Vagina (tissue), 2 donors: ENCODE measurements at places on chromosomes 1 and 21.

DNA sequence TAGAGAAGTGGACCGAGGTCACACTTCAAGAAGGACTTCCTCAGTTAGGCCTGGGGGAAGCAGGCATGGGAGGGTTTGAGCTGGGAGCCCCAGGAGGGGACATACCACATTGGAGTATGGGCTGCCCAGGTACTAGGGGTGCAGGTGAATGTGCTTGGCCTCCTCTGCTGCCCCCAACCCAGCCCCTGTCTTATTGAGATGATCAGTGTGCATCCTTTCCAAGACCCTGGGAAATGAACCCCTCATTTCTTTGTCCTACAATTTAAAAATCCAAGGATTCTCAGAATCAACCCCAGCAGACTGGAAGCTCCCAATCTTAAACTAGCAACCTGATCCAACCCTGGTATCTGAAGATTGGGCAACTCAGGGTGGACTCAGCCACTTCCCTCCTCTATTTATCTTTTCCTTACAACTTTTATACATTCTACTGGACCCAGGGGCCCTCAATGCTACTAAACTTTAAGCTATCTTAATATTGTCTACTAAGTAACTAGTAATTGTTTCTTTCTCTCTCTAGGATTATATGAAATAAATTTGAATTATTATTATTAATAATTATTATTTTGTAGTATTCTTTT, 9.1 kb downstream of the MEX3A start:
- no peak for DNase-seq

- no peak for DNase-seq
These were observed 9.8 kb downstream of the SAMD11 start for GRCh38 chr1:933603-933940.

DNA sequence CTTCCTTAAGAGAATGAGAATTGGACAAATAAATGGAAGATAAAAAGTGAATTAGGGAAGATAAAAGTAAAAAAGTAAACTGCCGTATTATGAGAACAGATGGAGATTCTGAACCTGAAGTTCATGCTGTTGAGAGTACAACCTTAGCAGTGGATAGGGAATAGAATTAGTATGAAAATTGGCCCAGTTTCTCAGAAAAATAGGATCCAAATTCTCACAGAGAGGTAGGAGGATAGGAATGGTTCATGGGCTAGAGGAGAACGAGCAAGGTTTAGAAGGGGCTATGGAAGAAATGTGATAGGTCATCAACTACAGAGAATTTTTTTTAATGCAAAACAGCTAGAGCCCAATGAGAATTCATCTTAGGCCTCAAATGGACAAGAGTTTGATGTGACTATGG, 42.3 kb downstream of the COL24A1 start:
- DNase-seq, result no peak

DNA sequence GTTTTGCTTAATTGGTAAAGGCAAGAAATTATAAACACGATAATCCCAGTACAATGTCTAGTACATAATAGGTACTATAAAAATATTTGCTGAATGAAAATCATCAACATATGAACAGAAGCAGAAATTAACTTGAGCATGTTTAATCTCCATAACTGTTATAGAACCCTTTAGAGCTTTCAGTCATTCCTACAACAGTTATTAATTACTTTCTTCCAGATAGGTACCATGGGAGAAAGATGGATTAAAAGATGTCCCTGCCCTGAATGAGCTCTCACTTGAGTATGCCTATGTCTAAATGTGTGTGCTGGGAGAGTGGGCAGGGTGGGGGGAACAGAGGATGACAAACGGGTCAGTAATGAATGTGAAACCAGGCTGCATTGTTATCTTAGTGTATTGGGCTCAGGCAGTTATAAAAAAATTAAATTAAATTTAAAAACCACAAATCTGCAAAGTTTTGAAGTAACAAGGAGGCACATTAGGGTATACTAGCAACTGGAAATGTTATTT, 2.4 kb downstream of the EPS15 start:
- no peak for DNase-seq

GRCh38 chr1:214566158-214567104, 15.0 kb upstream of the PTPN14 start:
- no peak for DNase-seq

- no peak for DNase-seq
These were observed 242.4 kb upstream of the POU3F1 start for GRCh38 chr1:38289034-38289433.

DNA sequence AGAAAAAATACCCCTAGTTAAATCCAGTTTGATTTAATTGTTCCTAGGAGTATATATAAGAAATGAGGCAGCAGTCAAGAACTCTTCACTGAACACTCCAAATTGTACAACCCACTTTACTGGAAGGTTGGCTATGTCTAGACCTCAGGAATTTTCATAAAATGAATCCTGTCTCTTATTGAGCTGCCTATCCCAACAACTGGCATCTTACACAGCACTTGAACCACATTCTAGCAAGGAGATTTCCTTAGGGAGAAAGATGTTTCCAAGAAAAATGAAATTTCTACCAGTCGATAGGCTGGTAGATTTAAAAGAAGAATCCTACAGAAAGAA, 16.3 kb downstream of the RNF19B start:
- no peak for DNase-seq

DNA sequence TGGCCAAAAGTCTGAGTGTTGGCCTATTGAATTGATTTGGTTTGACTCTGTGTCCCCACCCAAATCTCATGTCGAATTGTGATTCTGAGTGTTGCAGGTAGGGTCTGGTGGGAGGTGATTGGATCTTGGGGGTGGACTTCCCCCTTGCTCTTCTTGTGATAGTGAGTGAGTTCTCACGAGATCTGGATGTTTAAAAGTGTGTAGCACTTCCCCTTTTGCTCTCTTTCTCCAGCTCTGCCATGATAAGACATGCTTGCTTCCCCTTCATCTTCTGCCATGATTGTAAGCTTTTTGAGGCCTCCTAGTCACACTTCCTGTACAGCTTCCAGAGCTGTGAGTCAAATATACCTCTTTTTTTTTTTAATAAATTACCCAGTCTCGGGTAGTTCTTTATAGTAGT, 297.1 kb upstream of the ZRANB2 start:
- no peak for DNase-seq

- DNase-seq, result no peak
These were observed 230.1 kb downstream of the BARHL2 start for GRCh38 chr1:90486996-90487395.

- DNase-seq, result no peak
These were observed 392.2 kb downstream of the VAV3 start for GRCh38 chr1:107572674-107573211.

GRCh38 chr1:226126824-226127569, 59.5 kb downstream of the ACBD3 start:
- no peak for DNase-seq

GRCh38 chr1:39324888-39325287, 120.4 kb downstream of the MACF1 start:
- no peak for DNase-seq

- DNase-seq, result no peak
These were observed 33.9 kb upstream of the TSNAX start for GRCh38 chr1:231494439-231495110.

- peak; percentile 47 for DNase-seq
These were observed 16.5 kb upstream of the FOXO6 start for GRCh38 chr1:41344708-41345159.

DNA sequence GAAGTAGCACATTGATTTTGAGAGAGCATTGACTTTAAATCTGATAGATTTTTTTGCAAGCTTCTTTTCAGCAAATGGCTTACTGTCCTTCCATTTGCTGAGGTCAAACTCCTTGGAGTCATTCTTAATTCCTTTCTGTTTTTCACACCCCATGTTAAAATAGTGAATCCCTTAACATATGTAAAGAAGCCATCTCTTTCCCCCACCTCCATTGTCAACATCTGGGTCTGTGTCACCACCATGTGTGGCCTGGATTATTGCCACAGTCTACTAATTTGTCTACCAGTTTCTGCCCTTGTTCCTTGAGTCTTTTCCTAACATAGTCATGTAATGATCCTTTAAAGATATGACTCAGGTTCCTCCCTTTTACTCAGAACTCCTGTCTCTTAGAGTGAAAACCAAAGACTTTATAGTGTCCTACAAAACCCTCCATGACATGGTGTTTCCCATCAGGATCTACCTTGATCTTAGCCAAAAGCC, 104.7 kb downstream of the ST6GALNAC3 start:
- DNase-seq, result no peak

DNA sequence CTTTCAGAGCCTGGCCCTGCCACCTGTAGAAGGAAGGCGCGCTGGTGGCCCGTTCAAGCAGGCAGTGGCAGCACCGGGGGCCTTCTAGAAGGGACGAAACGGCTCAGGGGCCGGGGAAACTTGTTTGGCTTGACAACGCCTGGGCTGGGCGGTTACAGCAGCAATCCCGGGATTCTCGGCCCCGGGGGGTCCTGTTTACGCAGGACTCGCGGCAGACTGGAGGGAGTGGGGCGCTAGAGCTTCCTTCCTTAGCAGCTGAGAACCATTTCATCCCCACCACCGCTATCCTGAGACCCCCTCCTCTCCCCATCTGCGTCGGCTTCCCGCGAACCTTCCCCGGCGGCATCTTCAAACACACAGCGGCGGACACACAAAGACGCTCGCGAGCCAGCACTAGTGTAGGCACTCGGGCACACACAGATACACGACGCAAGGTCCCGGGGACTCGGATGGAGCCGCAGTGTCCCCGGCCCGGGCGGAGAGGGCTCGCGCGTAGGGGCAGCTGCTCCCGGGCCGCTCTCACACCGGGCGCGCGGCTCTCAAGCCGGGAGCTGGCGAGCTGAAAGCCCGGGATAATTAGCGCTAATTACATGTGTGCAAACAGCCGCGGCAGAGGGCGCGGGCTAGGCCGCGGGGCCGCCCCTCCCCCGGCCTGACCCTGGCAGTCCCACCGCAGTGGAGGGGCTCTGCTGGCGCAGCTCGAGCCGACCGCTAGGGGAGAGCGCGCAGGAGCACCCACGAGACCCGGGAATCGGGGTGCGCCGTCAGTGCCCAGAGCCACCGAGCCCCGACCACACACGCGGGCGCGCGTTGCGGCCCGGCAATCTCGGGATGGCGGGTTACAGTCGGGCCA, 271.4 kb downstream of the FOXD2 start:
- no peak for DNase-seq

DNA sequence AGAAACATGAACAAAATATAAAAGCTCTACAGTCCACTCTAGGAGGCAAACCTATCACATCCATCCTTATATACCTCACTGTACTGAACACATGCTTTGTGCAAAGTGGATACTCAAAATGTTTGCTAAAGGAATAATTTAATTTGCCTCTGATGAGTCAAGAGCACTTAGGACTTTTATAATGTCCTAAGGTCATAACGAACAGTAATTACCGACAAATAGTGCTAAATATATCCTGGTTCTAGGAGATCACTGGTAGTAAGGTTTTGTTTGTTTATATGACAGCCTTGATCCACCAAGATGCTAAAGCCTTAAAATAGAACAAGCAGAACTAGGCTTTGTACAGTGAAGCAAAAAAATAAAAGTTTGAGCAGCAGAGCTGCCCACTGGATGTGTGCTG, 70.6 kb downstream of the GADD45A start:
- no peak for DNase-seq

GRCh38 chr1:42259739-42260064, 75.3 kb downstream of the FOXJ3 start:
- DNase-seq, result no peak

DNA sequence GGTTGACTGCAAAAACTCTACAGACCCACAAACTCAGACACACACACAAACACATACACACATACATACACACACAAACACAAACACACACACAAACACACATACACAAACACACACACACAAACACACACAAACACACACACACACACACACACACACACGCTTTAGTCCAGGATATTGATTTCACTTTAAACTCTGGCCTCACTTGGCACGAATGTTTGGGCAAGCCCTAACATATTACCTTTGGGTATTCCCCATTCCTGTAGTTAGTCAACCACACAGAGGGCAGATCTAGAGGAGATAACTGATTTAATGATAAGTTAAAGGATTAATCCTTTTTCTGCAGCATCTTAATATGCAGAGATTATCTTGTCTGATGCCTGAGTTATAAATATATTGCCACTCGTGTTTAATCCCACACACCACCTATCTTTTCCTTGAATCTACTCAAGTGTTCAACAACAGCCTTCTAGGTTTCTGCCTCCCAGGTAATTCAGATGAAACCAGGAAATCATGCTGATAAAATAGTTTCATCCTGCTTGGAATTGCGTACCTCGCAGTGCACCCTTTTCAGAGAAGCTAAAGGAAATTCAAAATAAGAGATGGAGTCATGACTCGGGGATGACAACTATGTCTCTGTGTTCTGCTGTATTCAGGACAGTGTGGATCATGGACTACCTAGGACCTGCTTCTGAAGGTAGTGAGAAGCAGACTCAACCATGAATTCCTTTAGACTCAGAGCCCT, 14.5 kb upstream of the RUNX1 start:
- no peak for DNase-seq

DNA sequence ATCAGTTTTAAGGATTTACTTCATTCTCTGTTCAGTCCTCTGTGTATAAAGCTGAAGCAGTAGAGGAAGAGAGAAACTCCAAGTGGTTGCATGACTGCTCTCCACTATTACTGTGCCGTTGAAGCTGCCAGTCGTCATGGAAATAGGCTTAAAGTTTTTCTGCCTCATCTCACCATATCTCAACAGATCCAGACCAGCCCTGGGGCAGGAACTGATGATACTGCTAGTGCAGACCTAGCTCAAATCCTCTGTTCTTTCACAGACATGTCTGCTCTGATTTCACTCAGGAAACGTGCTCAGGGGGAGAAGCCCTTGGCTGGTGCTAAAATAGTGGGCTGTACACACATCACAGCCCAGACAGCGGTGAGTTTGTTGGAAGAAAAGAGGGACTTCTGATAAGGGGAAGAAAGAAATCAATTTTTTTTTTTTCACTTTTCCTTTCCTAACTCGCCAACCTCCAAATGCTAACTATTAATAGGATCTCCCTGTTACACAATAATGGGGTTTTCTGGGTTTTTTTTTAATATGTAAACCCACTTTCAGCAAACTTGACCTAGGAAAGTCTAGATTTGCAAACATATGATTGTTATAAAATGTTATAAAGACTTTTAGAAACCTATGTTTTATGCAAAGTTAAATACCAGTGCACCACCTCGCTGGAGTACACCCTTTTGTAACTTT, 22.2 kb upstream of the STRIP1 start:
- DNase-seq, result no peak

DNA sequence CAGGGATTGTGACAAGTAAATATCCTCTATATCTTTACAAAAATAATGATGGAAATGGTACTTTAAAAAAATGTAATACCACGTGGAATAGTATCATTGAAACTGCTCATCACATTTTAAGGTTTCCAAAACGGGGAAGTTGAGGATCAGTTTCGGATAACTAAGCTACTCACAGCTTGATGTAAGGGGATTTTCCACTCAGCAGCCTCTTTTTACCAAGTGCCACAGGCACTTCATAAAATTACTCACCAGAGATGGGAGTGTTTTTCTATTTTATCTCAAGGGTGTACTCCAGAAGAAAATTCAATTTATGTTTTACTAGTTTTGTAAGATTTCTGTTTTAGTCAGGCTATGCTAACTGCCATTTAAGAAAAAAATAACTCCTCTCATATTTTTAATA, 91.7 kb downstream of the TPR start:
- no peak for DNase-seq

DNA sequence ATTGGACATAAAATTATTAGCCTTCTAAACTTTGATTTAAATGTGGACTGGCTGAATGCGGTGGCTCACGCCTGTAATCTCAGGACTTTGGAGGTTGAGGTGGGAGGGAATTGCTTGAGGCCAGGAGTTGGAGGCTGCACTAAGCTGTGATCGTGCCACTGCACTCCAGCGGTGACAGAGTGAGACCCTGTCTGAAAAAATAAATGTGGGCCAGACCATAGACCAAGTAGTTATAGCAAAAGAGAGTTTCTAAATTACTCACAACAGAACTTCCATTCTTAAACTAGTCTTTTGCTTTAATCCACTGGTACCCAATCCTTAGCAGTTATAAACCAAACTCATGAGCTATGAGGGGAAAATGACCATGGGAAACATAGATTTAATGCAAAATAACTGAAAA, 35.2 kb downstream of the RAP1A start:
- DNase-seq, result no peak
